AG10803 (cell line): ENCODE measurements at places on chromosomes 1 and 21.
A peak's percentile ranks its signal among the peaks of the same experiment; 100 is the strongest.

- DNase-seq: no peak
Measured at GRCh38 chr1:159168043-159168442, 3.4 kb upstream of the CADM3 start.

GRCh38 chr1:10724511-10724910, 71.9 kb downstream of the CASZ1 start:
- no peak for DNase-seq

DNA sequence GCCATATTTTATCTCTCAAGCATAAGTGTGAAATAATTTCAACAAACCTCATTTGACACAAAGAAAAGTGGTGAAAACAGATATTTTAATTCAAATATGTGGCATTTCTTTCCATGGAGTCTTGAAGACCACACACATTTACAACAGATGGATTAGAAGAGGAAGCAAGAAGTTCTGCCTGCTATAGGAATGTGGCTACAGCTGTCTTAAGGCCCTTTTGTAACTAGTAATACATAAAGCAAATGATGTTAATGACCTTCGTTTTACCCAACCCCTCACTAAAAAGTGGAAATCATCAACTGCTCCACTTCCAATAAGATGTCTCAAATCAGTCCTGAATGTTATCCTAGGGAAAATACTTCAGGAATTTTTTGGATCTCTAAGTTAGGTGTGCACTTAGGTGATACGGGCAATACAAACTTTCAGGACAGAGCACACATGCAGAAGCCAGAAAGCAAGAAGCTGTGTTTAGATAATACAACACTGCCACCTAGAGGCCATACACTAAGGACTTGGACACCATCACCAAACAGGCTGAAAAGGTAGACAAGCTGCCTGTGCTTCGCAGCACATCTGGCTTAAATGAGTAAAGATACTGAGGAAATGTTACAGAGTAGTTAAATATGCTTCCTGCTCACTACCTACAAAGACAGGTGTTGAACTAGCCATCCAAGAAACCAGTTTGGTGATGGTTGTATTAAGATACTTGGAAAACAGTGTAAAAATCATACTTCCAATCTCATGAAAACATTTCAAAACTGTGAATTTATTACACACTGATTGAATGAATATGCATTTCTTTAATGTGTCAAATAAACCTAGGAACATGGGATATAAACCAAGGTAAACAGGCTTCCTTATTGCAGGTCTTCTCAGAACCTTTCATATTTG, 24.4 kb downstream of the RRAGC start:
- peak; percentile 84 for DNase-seq

DNA sequence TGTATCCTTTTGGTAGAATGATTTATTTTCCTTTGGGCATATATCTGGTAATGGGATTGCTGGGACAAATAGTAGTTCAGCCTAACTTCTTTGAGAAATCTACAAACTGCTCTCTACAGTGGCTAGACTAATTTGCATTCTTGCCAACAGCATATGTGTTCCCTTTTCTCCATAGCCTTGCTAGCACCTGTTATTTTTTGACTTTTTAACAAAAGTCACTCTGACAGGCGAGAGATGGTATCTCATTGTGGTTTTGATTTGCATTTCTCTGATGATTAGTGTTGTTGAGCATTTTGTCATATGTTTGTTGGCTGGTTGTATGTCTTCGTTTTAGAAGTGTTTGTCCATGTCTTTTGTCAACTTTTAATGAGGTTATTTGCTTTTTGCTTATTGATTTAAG, 99.8 kb downstream of the UCK2 start:
- no peak for DNase-seq

GRCh38 chr1:11792106-11792505, 13.7 kb downstream of the MTHFR start:
- no peak for DNase-seq

DNA sequence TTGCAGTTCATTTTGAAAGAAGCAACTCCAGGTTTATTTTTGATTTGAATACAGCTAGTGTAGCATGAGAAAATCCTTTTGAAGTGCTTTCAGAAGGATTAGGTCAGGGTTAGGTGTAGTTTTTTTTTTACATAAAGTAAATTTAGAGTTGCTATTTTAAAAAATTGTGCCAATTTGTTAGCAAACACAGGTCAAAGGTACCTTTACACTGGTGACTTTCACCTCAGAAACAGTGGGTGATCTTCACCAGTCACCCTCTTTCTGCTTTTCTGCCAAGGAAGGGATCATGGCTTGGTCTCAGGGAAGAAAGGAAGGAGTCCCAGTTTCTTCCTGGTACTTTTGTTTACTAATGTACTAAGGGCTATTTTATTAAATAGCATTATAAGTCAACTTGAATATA, 111.5 kb downstream of the SDCCAG8 start:
- no peak for DNase-seq

GRCh38 chr1:182192215-182192614, 130.7 kb upstream of the ZNF648 start:
- DNase-seq: no peak

- DNase-seq: no peak
Measured at GRCh38 chr1:156508955-156509234, 8.3 kb upstream of the MEF2D start.

DNA sequence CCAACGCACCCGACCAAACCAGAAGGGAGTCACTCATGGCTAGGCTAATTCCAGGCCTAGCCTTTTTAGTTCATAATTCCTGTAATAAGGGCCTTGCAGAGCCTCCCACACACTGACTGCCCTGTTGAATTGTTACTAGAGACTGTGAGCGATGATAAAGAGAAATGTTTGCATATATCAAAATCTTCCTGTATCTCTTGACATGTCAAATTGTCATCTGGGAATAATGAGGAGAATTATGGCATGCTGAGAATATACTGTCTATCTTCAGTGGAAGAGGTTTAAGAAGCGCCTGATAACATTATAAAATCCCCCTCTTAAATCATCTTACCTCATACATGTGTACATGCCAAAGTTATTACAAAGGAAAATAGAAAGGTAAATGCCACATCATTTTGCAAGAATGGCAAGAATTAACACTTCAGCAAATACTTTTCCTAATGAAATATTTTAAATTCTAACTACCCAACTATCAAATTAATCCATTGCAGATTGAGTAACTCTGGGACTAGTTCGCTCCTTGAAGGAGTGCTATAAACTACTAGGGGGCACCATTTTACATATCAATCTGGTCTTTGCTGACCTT, 144.1 kb downstream of the CENPF start:
- DNase-seq: peak; percentile 19

- DNase-seq: peak; percentile 45
Measured at GRCh38 chr1:56387071-56387740, 192.2 kb downstream of the PLPP3 start.

DNA sequence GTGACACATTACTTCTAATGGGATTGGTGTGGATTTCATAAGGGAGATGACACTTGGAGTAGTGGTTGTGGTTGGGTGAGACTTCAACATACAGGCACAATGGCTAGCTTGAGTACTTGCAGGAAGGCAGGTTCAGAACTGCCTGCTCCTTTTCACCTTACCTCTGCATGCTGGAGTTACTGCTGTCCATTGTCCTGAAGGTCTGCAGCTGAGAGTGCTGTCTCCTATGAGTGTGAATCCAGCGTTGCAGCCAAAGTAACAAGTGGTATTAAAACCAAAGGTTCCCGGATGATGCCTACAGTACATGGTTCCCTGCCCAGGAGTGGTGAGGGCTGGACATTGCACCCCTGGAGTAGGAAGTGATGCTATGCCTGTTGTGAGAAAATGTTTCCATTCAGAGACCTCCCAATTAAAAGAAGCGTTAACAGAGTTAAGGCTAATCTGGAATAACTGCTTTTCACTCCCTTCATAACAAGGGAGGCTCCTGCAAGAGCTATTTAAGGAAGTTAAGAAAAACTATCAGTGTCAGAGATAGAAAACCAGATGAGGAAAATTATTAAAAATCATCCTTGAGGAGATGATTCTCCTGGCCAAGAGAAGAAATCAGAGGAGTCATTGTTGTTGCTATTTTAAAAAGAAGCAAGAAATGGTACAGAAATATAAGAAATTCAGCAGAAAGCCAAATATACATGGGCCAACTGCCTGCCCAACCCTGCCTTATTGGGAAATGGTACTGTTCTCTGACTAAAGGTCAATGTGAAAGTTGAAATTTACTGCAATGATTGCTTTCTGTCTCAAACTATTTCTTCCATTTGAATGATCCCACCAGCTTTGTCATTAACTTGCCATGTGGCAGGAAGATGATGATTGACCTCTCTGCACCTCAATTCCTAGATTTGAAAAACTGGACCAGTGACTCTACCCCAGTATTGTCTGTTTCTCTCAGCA, 9.8 kb upstream of the F5 start:
- peak; percentile 12 for DNase-seq

GRCh38 chr1:229229721-229230139, 41.2 kb upstream of the RAB4A start:
- DNase-seq: peak; percentile 55
